ENCODE measurements at places on chromosomes 16 and 17.

- DNase-seq: no peak
Measured at GRCh38 chr17:76716839-76717215, 6.1 kb upstream of the MXRA7 start.

DNA sequence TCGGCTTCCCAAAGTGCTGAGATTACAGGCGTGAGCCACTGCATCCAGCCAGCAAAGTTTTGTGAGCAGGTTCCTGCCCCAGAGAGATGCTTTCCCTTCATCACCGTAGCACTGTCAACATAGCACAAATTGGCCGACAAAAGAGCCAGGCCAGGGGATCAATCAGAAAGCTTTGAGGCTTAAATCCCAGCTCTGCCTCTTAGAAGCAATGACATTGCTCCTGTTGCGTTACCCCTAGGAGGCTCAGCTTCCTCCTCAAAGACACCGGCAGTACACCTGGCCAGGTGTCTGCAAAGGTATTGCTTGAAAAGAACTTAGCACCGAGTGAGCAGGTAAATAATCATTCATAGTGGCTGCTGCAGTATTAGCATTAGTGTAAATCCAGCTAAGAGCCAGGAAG, 86.5 kb downstream of the NDE1 start:
- DNase-seq: no peak

- peak; percentile 98 for DNase-seq
Measured at GRCh38 chr17:67528751-67529436, 151.8 kb downstream of the PITPNC1 start.

DNA sequence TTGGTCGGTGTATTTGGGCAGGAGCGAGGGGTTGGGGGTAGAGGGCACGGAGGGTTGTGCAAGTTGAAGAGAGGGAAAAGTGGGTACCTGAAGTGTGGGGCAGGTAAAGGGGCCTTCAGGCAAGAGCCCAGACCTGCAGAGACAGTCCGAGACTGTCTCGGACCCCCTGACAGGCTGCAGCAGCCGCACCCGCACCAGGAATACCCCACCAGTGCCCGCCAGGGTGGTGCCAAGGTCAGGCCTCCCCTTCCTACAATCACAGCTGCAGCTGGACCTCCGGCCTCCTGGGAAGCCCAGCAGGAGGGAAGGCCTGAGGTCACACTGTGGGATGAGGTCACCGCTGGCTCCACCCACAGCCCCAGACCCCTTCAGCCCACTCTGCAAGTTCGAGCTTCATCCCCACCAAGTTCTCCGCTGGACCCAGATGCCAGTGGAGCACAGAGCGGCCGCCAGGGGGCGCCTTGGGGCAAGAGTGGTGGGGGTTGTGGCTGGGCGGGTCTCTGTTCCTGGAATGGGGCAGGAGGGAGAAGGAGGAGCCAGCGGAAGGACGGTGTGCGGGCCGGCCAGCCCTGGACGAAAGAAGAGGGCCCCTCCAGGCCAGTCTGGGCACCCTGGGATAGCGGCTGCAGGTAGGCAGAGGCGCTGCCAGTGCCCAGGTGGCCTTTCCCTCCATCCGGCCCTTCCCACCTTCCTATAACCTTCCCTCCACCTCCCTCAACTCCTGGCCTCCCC, at the start of gene HSD3B7:
Gene HSD3B7, plus strand, starts transcription at position 539 of the 732 bp plus-strand sequence. CDS start 452 bp downstream, outside the sequence.
- peak; percentile 73 for DNase-seq

- no peak for DNase-seq
Measured at GRCh38 chr17:45361976-45362375, 45.2 kb upstream of the MAP3K14 start.

GRCh38 chr17:49691677-49692191, 13.8 kb upstream of the SPOP start:
- no peak for DNase-seq

- no peak for DNase-seq
Measured at GRCh38 chr16:51051671-51052070, 99.4 kb downstream of the SALL1 start.

DNA sequence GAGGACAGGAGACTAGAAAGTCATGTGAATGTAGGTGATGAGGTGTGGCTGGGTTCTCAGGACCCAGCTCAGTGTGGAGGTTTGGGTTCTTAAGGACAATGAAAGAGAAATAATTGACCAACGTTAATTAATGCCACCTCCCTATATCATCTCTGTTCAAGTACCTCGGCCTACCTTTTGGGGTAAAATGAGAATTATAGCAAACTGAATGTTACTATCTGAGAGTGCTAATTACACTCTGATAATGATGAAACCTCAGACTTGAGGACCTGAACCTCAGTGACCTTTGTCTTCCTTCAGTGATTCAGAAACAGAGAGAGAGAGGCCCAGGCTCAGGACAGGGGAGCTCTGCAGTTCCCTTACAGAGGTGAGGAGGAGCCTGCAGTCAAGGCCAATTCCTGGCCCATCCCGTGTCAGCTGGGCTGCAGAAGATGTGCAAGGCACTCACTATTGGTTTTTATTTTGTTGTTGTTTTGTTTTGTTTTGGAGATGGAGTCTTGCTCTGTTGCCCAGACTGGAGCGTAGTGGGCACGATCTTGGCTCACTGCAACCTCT, 57.3 kb downstream of the SALL1 start:
- DNase-seq: no peak

DNA sequence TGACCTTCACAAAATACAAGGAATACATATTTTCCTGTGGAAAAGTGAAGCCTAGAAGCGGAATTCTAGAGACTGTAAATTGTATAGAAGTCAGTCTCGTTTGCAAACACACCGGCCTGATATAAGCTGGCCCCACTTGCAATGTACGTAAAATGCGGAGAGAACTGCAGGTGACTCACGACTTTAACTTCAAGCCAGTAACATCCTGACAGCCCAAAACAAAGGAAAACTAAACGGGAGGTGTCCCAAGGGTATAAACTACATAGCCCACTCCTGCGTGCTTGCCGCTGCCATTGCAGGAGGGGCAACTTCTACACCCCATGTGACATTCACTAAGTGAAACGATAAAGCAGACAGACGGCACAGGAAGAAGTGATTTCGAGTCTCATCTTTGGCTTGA, 101.6 kb downstream of the CYTH1 start:
- peak; percentile 70 for DNase-seq

GRCh38 chr17:73551759-73552158, 92.5 kb downstream of the SDK2 start:
- DNase-seq: no peak

GRCh38 chr17:73291260-73291801, 20.5 kb downstream of the CDC42EP4 start:
- no peak for DNase-seq

DNA sequence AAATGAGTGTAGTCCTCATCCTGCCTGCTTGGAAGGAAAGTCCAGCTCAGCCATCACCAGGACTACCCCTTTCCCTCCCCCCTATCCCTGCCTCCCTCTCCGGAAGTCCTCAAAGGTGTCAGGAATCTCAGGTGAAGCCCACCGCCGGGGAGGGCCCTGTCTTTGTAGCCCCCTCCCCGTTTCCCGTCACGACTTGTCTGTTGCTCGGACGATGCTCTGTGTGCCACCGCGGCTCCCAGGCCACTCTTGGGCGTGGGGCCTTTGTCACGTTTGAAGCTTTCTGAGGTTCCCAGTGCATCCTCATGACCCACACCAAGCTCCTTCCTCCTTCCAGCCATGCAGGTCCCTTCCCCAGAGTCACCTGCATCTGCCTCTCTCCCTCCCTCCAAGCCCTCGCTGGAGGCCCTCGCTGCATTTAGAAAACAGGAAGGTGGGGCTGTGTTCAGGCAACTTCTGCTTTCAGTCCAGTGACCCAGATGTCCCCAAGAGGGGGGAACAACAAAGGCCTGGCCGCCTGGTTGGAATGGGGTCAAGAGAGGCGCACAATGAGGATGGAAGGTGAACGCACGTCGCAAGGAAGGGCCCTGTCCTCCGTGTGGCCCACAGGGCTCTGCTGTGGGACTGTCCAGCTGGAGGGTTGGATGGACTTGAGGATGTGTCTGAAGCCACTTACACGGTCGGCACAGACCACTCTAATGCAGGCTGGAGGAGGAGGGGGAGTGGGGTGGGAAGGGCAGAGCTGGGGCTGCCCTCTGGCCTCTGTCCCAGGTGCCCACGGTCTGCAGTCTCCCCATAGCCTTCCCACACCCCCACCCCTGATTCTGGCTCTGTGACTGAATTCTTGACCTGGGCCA, 59.9 kb downstream of the OR1D5 start:
- DNase-seq: no peak

DNA sequence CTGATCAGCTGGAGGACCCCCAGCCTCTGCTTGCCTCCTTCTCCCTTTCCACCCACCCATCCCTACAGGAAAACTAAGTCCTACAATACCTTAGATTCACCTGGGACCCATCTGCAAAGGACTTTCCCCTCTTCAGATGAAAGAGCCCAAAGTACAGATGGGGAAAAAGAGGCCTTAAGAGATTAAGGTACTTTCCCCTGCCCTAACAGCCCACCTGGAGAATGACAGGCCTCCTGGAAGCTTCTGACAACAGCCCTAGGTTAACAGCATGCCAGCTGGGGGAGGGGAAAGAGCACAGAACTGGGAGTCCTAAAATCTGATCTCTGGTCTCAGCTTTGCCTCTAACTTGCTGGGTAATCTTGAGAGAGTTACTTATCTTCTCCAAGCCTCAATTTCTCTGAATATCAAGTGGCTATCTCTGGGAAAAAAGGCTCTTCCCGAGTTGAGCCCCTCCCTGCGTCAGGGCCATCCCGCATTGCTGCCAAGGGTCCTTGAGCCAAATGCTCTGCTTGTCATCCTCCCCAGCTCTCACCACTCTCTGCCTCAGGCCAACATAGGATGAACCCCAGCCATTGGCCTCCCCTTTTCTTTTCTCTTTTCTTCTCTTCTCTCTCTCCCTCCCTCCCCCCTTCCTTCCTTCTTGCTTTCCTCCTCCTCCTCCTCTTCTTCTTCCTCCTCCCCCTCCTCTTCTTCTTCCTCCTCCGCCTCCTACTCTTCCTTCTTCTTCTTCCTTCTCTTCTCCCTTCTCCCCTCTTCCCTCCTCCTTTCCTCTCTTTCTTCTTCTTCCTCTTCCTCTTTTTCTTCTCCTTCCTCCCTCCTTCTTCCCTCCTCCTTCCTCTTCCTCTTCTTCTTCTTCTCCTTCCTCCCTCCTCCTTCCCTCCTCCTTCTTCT, 22.5 kb upstream of the SP6 start:
- no peak for DNase-seq

Data from kidney capillary endothelial cell (primary cell).